GM23338 (cell line): ENCODE measurements at places on chromosomes 5 and 9. TPM values are rescaled to one million over a fixed set of nuclear protein-coding genes. Genes with fewer than 3 reads are reported as not detected.

Gene SPINK4
- total RNA-seq: not detected in 2 replicates

GRCh38 chr5:176733406-176734262 is 76.7 kb upstream of the UNC5A start:
- H3K27ac ChIP-seq: no peak overlapping the region
- H3K27me3 ChIP-seq: no peaks in the 10 kb centered on the region
- peaks cover 4% of the 10 kb centered on the region; the same call in 1 of the 2 replicates for H3K4me1 ChIP-seq
- DNase-seq: no peak
- H3K4me3 ChIP-seq: no peak overlapping the region
- H3K36me3 ChIP-seq: no peaks in the 10 kb centered on the region; the same call in 1 of the 2 replicates

DNA sequence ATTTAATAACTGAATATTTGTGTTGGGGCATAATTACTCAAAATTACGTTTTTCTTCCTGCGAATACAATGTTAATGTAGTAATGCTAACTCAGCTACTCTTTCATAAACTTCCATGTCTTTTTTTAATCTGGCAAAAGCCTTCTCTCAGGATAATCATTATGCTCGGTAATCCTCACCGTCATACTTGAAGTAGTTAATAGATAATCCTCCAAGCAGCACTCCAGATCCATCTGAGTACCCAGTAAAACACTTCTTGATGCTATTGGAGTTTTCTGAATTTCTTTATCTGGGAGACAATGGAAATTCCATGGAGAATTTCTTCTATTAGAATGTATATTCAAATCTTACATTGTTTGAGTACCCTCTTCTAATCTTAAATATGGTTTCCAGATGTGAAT is 34.3 kb downstream of the PARP8 start:
- H3K36me3 ChIP-seq: no peaks in the 10 kb centered on the region
- no peaks in the 10 kb centered on the region for H3K27me3 ChIP-seq
- H3K27ac ChIP-seq: no peak overlapping the region
- H3K4me3 ChIP-seq: no peak overlapping the region

GRCh38 chr9:73348471-73348870 is 196.8 kb downstream of the ANXA1 start:
- no peaks in the 10 kb centered on the region for H3K27me3 ChIP-seq
- H3K4me3 ChIP-seq: no peak overlapping the region
- H3K36me3 ChIP-seq: no peaks in the 10 kb centered on the region
- no peaks in the 10 kb centered on the region for H3K4me1 ChIP-seq
- H3K27ac ChIP-seq: no peak overlapping the region
- DNase-seq: peak; percentile 43

DNA sequence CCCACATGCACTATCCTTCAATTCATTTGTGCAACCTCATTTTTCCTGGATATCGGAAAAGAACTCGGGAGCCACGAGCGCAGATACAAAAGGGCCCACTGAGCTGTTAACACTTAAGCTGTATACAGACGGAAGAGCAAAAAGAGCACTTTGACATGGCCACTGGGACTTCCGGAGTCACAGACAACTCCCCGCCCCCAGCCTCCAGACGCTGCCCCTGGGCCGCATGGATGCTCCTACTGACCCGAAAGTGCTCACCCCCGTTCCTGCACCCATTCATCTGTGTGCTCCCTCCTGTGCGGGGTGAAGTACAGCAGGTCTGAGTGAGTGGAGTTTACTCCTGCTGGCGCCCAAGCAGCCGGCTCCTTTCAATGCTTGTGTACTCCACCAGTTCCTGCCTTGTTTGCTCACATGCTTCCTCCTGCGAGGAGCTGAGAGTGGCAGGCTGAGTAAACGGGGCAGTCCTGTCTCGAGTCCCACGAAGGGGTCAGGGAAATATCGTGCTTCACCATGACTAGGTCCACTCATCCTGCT is 901.0 kb upstream of the CTNND2 start:
- H3K27ac ChIP-seq: no peak overlapping the region
- no peaks in the 10 kb centered on the region for H3K27me3 ChIP-seq
- H3K4me3 ChIP-seq: no peak overlapping the region
